ENCODE measurements at places on chromosomes 2 and 18. TPM values are rescaled to one million over a fixed set of nuclear protein-coding genes. Genes with fewer than 3 reads are reported as not detected.

HOXD11 gene
- not detected for total RNA-seq

NT5C1B gene
- total RNA-seq: not detected

C2orf66 gene
- total RNA-seq: 0.25 TPM

LRATD1 gene
- total RNA-seq: not detected

SLC9A2 gene
- not detected for total RNA-seq

FSIP2 gene
- total RNA-seq: 0.21 TPM

ANKRD53 gene
- total RNA-seq: not detected

ACMSD gene
- total RNA-seq: not detected

CD302 gene
- 1.1 TPM for total RNA-seq

ATG16L1 gene
- total RNA-seq: 35.5 TPM

MC4R gene
- total RNA-seq: not detected

PLEK gene
- 0.48 TPM for total RNA-seq

ALPI gene
- total RNA-seq: not detected

SIX2 gene
- total RNA-seq: not detected

GPR35 gene
- 24.9 TPM for total RNA-seq

IGFBP5 gene
- not detected for total RNA-seq

ITPRIPL1 gene
- 44.8 TPM for total RNA-seq

RTKN gene
- 3.9 TPM for total RNA-seq

KHK gene
- 12.3 TPM for total RNA-seq

MYOM1 gene
- total RNA-seq: 2.4 TPM

CHAC2 gene
- 22.4 TPM for total RNA-seq

IL1F10 gene
- not detected for total RNA-seq
